Smooth muscle cell of the umbilical artery (primary cell): ENCODE measurements at places on chromosomes 16 and 17. TPM values are rescaled to one million over a fixed set of nuclear protein-coding genes. Genes with fewer than 3 reads are reported as not detected.

C16orf87 gene
- 12.6 and 14.3 TPM in 2 replicates for total RNA-seq

KCNG4 gene
- not detected in 2 replicates for total RNA-seq

RAPGEFL1 gene
- total RNA-seq = 1.8 and 3.0 TPM in 2 replicates

CDH3 gene
- total RNA-seq = under 0.01 and 0.14 TPM in 2 replicates

KRT40 gene
- total RNA-seq = not detected in 2 replicates

MTHFSD gene
- total RNA-seq = 14.0 and 22.8 TPM in 2 replicates

SHMT1 gene
- total RNA-seq = 3.9 and 6.8 TPM in 2 replicates

CD19 gene
- total RNA-seq = not detected in 2 replicates

ZMYND15 gene
- not detected in 2 replicates for total RNA-seq

TPSD1 gene
- not detected in 2 replicates for total RNA-seq

TUBG2 gene
- total RNA-seq = 11.9 and 13.2 TPM in 2 replicates

KIF2B gene
- total RNA-seq = not detected in 2 replicates

ADGRG1 gene
- total RNA-seq = 0.89 and 2.3 TPM in 2 replicates

SEPTIN1 gene
- total RNA-seq = 0.37 and 0.59 TPM in 2 replicates

SMIM36 gene
- total RNA-seq = not detected in 2 replicates

GPRC5B gene
- total RNA-seq = 5.6 and 18.7 TPM in 2 replicates

LITAFD gene
- total RNA-seq = not detected in 2 replicates

AMDHD2 gene
- total RNA-seq = 33.6 and 42.2 TPM in 2 replicates

SPATA32 gene
- not detected in 2 replicates for total RNA-seq

RNF157 gene
- total RNA-seq = 0.05 and 1.8 TPM in 2 replicates

USP22 gene
- 210 and 279 TPM in 2 replicates for total RNA-seq

TEX14 gene
- under 0.01 and 0.05 TPM in 2 replicates for total RNA-seq

KRTAP4-1 gene
- not detected in 2 replicates for total RNA-seq

ABCC6 gene
- total RNA-seq = 0.18 and 0.59 TPM in 2 replicates

EIF1 gene
- 203 and 238 TPM in 2 replicates for total RNA-seq

TMEM11 gene
- 14.3 and 15.5 TPM in 2 replicates for total RNA-seq

ABCA9 gene
- 1.8 TPM in 2 replicates for total RNA-seq

RAD51C gene
- 24.4 and 28.5 TPM in 2 replicates for total RNA-seq

GLOD4 gene
- total RNA-seq = 55.2 and 145 TPM in 2 replicates

SPSB3 gene
- total RNA-seq = 24.1 and 30.9 TPM in 2 replicates

NGFR gene
- under 0.01 and 0.28 TPM in 2 replicates for total RNA-seq

KRTAP9-2 gene
- not detected in 2 replicates for total RNA-seq

CD300LB gene
- total RNA-seq = not detected in 2 replicates

MYH1 gene
- under 0.01 and 0.09 TPM in 2 replicates for total RNA-seq

TIMP2 gene
- 133 and 199 TPM in 2 replicates for total RNA-seq

LGALS9 gene
- 3.0 and 5.5 TPM in 2 replicates for total RNA-seq

TP53TG3F gene
- total RNA-seq = not detected in 2 replicates

KRT222 gene
- total RNA-seq = not detected in 2 replicates

AATK gene
- total RNA-seq = 0.23 and 0.30 TPM in 2 replicates

ARHGDIG gene
- 0.28 and 1.5 TPM in 2 replicates for total RNA-seq

KPNB1 gene
- total RNA-seq = 369 and 570 TPM in 2 replicates

SLFN12 gene
- 28.2 and 31.5 TPM in 2 replicates for total RNA-seq

TNFSF13 gene
- 0.83 TPM in 1 of 2 replicates, not detected in the other for total RNA-seq

RAB26 gene
- total RNA-seq = 2.3 and 3.0 TPM in 2 replicates

CHST4 gene
- total RNA-seq = not detected in 2 replicates
